ENCODE measurements at places on chromosomes 12 and 14. TPM values are rescaled to one million over a fixed set of nuclear protein-coding genes. Genes with fewer than 3 reads are reported as not detected.

The ACVR1B gene
- total RNA-seq: 17.7 TPM

The IQSEC3 gene
- total RNA-seq: 1.6 TPM

The TMEM119 gene
- 6.2 TPM for total RNA-seq

The HOXC13 gene
- not detected for total RNA-seq

The B3GNT4 gene
- total RNA-seq: not detected

The POTEG gene
- total RNA-seq: not detected

GRCh38 chr14:85471156-85471555 lies 58.8 kb upstream of the FLRT2 start:
- no peak for DNase-seq

GRCh38 chr14:101465795-101466448 lies 95.4 kb upstream of the DIO3 start:
- no peak for DNase-seq

DNA sequence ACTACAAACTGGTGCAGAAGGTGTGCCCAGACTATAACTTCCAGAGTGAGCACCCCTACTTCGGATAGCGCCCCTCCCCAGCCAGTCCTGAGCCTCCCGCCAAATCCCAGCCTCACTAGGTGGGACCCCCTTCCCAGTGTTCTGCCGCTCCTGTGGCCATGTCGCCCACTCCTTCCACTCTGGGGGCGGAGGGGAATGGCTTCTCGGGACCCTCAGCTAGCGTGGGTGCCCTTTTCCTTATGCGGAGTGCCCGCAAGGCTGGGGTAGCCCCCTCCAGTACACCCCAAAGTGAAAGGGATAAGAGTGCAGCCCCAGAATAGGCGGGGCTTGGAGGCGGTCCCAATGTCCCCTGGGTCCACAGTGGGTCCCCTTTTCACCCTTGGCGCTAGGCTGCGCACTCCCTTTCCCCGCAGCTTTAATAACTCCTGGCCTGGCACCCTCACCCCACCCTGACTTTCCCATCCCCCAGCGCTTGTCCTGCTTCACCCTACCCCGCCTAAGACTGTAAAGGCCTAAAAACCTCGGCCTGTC lies 3.8 kb upstream of the SHMT2 start:
- no peak for DNase-seq

DNA sequence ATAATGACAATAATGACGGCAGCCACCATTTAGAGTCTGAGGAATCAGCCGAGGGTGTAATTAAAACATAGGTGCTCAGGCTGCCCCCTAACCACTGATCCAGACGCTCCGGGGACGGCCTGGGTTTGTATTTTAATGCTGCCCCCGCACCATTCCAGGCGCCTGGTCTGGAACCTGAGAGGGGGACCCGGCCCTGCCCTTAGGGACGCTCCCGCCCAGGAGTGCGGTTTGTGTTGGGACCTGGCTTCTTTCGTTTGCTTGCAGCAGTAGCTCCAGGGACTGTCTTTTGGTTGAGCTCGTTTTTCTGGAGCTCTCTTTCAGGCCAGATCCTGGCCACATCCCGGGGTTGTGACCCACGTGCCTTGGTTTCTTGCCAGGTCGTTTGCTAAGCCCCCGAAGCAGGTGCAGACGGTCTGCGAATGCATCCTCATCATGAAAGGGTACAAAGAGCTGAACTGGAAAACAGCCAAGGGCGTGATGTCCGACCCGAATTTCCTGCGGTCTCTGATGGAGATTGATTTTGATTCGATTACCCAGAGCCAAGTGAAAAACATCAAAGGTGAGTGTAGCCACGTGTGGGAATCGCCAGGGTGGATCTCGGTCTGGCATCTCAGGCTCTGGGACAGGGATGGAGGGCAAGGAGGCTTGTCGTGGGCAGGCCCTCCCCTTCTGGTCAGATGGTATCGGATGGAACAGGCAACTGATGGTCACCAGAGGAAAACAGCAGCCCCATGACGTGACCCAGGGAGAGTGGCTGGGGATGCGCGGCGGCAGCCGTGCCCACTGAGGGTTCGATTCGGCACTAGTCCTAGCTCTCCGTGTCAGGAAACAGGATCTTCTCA lies 63.5 kb downstream of the CCDC92 start:
- DNase-seq: no peak

- DNase-seq: no peak
Observed at GRCh38 chr14:74502236-74503019, 8.9 kb downstream of the ISCA2 start.
